Natural killer cell treated with Interleukin-12 subunit alpha and Interleukin-12 subunit beta and Interleukin-15 and Interleukin-18, amount 100 ng/mL, for 72 hours (primary cell): ENCODE measurements at places on chromosomes 16 and 17. TPM values are rescaled to one million over a fixed set of nuclear protein-coding genes. Genes with fewer than 3 reads are reported as not detected.

DNA sequence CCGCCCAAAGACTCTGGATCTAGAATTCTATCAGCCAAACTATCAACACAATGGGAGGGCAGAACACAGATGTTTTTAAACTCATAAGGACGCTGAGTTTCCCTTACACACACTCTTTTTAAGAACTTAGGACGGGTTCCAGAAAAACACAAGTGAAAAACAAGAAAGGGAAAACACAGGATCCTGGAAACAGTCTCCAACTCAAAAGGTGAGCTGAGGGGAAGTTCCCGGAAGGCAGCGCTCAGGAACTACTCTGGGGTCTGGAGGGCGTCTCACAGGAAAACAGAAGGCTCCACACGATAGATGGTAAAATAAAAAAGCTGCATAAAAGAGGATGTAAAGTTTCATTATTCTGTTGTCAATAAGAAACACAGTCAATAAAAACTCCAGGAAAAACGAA lies 80.2 kb upstream of the DOC2B start:
- no peak for DNase-seq

DNA sequence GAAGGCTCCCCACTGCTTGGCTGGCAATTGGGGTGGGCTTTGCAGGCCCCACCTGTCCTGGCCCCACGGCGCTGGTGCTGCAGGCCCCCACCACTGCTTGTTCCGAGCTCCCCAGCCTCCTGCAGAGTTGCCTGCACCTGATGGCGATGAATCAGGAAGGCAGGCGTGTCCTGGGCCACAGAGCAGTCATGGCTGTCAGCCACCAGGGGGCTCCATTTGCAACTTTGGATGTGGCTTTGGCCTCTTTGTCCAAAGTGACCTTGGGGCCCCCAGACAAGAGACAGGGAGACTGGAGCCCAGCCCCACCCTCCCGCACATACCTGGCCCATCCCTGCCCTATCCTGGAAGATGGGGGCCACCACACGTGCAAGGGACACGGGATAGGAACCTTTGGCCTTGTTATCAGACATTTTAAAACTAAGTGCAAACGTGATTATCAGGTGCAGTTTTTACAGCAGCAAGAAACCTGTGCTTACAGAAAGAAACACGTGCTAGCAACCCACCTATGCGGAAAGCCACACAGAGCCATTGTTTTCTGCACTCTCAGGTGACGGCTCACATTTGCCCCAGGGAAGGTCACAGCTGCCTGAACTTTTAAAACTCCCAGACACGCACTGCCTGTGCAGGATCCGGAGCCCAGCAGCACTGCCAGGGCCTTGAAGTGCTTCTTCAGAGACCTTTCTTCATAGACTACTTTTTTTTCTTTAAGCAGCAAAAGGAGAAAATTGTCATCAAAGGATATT lies at the start of gene DNASE1:
TSS of gene DNASE1 (plus strand) at position 443 of the 743 bp plus-strand sequence. CDS start 683 bp downstream, outside the sequence.
- peak; percentile 73 for DNase-seq

TBC1D3C gene
- not detected for total RNA-seq

DNA sequence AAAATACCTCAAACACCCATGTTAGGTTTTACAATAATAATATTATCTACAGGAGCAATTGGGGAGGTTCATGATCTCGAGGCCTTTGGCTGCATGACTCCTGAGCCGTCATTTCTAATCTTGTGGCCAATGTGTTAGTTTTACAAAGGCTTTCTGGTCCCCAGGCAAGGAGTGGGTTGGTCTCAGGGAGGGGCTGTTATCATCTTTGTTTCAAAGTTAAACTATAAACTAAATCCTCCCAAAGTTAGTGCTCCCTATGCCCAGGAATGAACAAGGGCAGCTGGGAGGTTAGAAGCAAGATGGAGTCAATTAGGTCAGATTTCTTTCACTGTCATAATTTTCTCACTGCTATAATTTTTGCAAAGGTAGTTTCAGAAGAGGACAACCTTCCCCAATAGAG lies 9.1 kb upstream of the CCL5 start:
- DNase-seq, result peak; percentile 66

HYDIN gene
- total RNA-seq, result not detected

GRCh38 chr16:21610766-21611165 lies 11.4 kb downstream of the METTL9 start:
- DNase-seq, result no peak

WNK4 gene
- 0.10 TPM for total RNA-seq

- DNase-seq, result no peak
These were observed 82.8 kb downstream of the TNFRSF13B start for GRCh38 chr17:16889088-16889465.

DNA sequence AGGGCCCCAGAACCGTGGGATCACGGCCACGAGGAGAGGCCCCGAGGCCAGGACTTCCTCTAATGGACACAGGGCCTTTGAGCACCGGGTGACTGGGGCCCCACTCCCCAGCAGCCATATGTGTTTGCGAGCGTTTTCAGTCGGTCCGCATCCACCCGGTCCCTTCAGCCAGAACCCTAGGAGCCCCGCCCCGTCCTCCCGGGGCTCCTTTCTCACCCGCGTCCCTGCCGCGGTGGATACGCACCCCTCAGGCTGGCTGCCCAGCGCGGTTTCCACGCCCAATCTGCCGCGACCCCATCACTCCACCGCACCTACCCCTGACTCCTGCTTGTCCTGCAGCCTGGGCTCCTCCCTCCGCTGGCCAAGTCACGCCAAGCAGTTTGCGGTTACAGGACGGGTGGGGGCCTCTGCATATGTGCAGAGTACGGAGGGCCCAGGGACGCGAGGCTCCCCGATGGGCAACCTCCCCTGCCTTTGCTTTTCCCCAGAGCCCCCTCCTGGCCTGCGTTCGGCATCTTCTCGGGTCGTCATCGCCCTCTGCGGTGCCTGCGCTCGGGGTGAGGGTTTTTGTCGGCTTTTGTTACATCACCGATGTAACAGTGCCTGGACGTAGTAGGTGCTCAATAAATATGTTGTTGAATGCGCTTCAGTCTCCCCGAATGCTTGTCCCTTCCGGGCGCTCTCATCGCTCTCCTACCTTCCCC lies 1.0 kb upstream of the TTYH2 start:
- no peak for DNase-seq

DNA sequence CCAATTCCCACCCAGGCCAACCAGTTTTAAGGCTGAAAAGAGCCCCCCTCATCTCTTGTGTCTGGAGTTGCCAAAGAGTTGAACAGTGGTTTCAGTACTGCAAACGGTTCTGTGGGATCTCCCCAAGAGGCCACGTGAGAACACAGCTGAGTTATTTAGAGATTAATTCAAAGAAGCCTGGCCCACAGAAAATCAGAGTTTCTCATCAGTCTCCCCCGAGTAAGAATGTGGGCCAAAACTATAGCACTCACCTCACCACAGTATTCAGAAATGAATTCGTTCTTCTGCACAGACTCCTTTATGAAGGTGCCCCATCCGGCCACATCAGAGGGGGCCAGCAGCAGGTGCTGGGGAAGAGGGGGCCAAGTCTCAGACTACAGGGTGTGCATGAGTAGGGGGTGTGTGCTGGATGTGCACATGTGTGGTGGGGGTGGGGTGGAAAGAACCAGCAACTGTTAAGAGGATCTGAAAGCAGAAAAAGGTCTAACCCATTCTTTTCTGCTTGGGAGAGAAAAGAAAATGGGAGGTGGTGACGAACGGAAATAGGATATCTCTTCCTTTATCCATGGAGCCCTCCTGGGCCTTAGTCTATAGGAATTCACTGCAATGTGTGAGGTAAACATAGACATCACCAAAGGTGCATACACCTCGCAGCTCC lies 22.6 kb downstream of the CNTNAP1 start:
- no peak for DNase-seq

SCGB1C2 gene
- total RNA-seq, result not detected

- no peak for DNase-seq
These were observed 190.7 kb downstream of the C16orf95 start for GRCh38 chr16:87126403-87127025.

KRT20 gene
- not detected for total RNA-seq

DNA sequence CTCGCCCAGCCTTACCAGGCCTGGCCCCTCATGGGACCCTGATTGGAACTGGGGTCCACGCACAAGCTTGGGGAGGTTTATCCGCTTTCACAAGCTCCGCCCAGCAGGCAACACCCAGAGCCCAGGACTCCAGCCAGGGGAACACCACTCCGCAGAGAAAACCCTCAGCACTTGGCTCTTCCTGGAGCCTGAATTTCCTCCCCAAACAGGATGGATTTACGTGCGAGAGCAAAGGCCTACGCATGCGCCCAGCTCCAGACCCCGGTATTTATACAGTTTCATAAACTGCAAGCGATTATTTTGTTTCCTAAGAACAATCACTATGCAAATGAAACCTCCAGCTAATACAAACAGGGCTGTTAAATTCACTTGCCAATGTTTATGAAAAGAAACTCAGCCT lies 22.8 kb downstream of the ZNF423 start:
- no peak for DNase-seq

FNDC8 gene
- not detected for total RNA-seq

CDRT15 gene
- not detected for total RNA-seq

- no peak for DNase-seq
These were observed 92.8 kb downstream of the CYLD start for GRCh38 chr16:50834701-50835100.

GRCh38 chr17:13311306-13311705 lies 290.4 kb downstream of the HS3ST3A1 start:
- no peak for DNase-seq

DNA sequence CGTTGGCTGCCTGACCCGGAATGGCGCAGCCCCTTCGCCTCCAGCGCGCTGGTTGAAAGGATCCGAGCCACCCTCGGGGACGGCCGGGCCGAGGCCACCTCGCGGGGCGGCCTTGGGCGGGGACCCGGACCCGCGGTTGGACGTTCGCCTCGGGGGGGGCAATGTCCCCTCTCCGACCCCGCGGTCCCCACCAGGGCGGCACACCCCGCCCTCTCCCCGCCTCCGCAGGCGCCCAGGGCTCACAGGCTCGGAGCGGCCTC lies 1.0 kb upstream of the SOX8 start:
- no peak for DNase-seq

GRCh38 chr17:1313270-1314005 lies 34.0 kb downstream of the TRARG1 start:
- DNase-seq, result no peak

ASIC2 gene
- not detected for total RNA-seq

TMC7 gene
- not detected for total RNA-seq

- DNase-seq, result no peak
These were observed 6.5 kb downstream of the TUBG2 start for GRCh38 chr17:42665581-42666001.

- no peak for DNase-seq
These were observed 219.9 kb upstream of the CIBAR2 start for GRCh38 chr16:85332175-85332574.

CD300LG gene
- not detected for total RNA-seq

- peak; percentile 81 for DNase-seq
These were observed 14.3 kb downstream of the RAPGEFL1 start for GRCh38 chr17:40191237-40192208.

SPECC1 gene
- 27.6 TPM for total RNA-seq

C16orf74 gene
- not detected for total RNA-seq

- peak; percentile 29 for DNase-seq
These were observed 953 bp upstream of the NECAB2 start for GRCh38 chr16:83967091-83967490.

- DNase-seq, result no peak
These were observed 99.3 kb upstream of the C17orf78 start for GRCh38 chr17:37276475-37276874.

TBC1D3G gene
- not detected for total RNA-seq

- peak; percentile 70 for DNase-seq
These were observed 66.8 kb downstream of the DNAH3 start for GRCh38 chr16:21083729-21084268.

DNA sequence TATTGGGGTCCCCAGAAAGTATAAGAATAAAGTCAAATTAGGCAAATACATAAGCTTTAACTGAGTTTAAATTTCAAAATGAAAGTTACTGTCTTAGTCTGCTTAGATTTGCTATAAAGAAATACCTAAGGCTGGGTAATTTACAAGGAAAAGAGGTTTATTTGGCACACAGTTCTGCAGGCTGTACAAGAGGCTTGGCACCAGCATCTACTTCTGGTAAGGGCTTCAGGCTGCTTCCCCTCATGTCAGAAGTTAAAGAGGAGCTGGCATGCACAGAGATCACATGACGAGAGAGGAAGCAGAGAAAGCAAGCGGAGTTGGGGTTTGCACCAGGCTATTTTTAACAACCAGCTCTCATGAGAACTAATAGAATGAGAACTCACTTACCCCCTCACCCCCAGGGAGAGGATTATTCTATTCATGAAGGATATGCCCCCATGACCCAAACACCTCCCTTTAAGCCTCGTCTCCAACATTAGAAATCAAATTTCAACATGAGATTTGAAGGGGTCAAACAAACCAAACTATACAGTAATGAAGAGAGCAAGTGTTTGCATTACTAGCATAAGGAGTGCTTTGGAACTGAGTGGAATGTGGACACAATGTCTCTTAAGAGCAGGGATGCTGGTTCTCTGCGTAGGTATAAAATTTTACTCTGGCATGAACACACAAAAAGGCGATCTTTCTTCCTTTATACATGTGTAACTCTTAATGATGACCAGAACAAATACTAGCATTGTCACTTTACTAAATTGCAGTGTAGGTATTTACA lies 292.8 kb upstream of the PMFBP1 start:
- no peak for DNase-seq

DNA sequence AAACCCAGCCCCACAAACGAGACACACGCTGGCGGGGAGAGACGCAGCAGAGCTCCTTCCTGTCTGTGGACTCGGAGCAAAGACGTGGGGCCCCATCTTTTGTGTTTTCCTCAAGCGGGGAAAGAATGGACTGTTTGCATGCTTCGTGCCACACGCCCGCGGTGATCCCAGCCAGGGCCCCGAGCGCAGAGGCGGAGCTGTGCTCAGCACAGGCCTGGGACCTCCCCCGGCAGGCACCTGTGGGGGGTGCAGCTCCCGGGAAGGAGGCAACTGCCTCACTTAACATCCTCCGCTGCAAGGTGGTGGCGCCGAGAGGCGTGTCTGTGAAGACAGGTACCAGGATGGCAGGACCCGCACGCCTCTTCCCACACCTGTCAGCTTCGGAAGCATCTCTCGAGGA lies 19.1 kb downstream of the TRARG1 start:
- DNase-seq, result no peak

- DNase-seq, result no peak
These were observed 48.3 kb downstream of the BAIAP2 start for GRCh38 chr17:81083125-81083765.

TMEM170A gene
- total RNA-seq, result 48.4 TPM

SOX8 gene
- 0.20 TPM for total RNA-seq
